ENCODE measurements at places on chromosomes 7 and 10.

GRCh38 chr10:132988988-132989387 is 46.6 kb upstream of the CFAP46 start:
- DNase-seq, result no peak

DNA sequence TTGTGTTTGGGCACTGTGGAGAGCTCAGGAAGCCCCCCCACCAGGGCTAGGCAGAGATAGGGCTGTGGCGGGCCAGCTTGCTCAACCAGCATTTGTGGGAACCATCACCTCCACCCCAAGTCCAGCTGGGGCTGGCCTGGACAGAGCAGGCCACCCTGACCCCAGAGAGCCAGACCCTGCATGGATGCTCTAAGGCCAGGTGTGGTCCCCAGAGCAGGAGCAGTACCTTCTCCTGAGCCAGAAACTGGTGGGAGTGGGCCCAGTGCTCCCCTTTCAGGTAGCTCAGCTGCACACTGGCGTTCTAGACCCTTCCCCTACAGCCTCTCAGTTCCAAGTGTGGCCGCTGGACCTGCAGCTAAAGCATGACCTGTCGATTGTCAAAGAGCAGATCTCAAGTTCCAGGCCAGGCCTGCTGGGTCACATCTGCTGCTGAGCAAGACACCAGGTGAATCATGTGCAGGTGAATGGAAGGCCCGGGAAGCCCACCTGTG is 57.2 kb downstream of the RASGEF1A start:
- DNase-seq, result no peak

DNA sequence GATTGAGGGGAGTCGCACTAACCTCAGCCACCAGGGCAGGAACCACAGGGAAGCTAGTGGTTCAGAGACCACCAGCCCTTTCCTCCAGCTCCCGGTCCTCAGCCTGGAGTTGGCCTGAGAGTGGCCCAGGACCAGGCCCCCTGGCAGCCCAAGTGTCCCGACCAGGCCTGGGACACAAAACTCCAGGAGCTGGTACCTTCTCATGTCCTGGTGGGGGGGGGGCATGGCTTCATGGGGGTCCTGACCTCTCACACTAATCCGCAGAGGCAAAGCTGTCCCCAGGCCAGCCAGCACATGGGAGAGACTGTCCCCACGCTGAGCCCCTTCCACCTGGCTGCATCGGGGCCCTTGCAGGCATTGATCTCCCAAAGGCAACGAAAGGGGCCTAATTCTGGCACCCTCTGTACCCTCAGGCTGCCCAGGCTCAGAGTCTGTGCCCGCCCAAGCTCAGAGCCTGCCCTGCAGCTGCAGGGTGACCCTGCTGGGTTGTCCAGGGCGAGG is 28.2 kb downstream of the GPRIN2 start:
- no peak for DNase-seq

DNA sequence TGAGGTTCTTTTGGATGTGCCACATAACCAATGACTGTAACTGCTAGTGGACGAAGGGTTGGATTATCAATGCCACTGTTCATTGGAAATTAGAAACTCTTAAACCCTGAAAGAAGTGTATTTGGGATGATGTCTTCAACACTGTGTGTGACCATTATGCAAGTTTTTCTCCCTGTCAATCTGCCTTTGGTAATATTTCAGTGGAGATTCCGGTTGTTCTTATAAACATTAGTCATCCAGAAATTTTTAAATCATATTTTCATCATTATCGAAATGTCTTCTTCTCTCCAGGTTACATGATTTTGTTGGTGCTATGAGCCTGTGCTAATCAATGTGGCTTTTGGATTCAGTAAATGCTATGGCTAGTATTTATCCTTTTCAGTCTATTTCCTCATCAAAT is 61.7 kb upstream of the KLF6 start:
- no peak for DNase-seq

DNA sequence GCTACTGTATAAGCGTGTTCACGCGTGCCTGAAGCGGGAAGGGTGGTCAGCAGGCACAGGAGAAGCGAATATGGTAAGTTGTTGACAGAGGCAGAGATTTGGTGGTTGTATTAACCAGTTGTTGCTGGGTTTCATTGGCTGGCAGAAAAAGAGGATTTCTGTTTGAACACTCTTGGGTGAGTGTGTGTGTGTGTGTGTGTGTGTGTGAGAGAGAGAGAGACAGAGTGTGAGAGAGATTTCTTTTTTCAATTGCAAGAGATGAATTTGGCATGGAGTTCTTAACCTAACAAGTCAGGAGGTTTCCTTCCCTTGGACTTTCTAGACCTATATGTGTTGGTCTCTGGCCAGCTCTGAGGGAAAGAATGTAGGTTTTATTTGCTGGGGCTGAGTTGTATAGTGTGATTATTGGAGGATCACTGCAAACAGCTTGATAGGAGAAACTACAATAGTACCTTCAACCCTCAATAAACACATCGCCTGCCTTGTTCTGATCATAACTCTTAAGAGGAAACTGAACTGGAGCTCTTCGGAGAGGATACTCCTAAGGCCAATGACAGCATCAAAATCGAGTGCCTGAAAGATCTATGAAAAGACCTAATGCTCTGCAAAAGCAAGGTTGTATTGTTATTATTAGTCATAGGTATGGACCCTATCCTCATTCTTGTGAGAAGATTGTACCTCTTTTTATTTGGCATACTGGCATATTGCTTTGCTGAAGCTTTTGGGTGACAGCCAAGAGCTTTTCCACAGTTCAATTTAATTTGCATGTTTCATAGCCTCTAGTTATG is 1.2 kb downstream of the MCU start:
- no peak for DNase-seq

DNA sequence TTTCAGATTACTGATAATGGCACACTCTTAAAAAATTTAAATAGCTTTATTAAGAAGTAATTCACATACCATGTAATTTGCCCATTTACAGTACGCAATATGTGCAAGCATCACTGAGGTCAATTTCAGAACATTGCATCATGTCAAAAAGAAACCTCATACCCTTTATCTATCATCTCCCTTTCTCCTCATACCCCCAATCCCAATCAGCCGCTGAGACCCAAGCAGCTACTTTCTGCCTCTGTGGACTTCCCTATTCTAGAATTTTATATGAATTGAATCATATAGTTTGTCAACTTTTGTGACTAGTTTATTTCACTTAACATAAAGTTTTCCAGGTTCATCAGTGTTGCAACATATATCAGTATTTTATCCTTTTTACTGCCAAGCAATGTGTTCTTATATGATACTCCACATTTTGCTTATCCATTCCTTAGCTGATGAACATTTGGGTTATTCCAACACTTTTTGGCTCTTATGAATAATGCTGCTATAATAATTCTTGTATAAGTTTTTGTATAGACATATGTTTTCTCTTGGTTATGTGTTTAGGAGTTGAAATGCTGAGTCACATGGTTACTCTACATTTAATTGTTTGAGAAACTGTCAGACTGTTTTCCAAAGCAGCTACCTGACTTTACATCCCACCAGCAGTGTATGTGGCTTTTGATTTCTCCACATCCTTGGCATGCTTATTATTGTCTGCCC is 26.9 kb upstream of the TPK1 start:
- no peak for DNase-seq

DNA sequence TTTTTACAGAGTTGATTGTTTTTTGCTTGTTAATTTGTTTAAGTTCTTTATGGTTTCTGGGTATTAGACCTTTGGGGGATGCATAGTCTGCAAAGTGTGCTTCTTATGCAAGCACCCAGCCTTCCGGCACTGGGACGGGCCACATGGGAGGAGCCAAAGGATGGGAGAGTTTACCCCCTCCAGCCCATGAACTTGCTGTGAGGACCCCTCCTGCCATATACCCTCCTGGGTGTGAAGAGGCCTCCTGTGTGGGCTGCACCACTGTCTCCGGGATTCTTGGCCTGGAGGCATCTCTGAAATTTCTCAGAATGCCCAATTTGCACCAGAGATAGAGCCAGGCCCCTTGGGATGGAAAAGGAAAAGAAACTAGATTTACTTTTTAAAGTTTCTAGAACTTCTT is 150.7 kb downstream of the MGMT start:
- DNase-seq, result no peak

GRCh38 chr10:17783751-17784150 is 25.4 kb upstream of the MRC1 start:
- DNase-seq, result no peak

DNA sequence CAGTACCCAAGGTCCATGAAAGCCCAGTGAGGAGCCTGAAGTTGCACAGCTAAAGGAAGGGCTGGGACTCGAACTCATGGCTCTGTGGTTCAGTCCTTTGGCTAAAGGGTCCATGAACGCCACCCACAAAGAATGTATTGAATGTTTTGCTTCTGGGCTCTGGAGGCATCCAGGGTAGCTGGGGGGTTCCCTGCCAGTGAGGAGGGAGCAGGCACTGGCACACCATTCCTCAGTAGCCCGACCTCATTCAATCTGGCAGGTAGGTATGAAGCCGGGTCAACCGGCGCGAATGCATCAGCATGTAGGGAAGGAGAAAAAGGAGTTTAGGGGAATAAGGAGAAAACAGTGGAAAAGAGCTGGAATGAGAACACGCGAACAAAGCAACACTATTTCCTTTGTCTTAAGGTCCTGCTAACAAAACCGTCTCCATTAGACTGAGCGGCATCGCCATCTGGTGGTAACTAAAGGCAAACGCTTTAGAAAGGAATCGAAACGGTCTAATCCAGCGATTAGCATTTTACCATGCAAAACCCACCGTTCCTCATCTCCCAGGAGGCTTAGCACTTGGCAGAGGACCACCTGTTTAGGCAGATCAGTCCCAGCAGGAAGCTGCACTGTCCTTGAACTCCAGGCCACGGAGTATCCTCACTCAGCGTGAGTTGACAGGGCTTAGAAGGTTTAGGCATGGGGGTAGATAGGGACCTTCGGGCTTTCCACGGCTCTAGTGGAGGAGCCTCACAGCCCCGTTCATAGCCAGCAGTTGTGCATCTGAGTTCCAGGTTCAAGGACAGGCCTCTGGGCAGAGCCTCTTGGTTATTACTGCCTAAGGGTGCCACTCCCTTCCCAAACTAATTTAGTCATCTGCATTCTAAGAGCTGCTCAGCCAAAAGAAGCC is 122.8 kb downstream of the UBE2H start:
- peak; percentile 72 for DNase-seq

DNA sequence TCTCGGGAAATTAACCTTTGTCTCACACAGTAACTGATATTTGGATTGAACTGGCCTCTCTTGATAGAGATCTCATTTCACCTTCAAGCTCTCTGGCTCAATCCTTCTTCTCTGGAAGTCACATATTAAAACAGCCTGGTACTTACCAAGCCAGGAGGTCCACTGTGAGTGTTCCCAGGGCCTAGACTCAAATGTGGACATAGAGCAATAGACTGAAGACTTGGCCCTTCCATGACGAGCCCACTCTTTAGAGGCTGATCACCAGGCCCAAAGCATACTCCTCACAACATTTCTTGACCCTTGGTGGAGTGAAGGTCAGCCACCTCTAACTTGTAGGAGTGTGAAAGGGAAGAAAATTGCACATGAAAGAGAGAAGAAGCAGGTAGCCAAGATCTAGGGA is 38.5 kb downstream of the COL1A2 start:
- DNase-seq, result no peak

GRCh38 chr10:24453973-24454372 is 245.0 kb downstream of the KIAA1217 start:
- no peak for DNase-seq

- no peak for DNase-seq
Measured at GRCh38 chr7:112765105-112765504, 25.1 kb downstream of the TMEM168 start.

DNA sequence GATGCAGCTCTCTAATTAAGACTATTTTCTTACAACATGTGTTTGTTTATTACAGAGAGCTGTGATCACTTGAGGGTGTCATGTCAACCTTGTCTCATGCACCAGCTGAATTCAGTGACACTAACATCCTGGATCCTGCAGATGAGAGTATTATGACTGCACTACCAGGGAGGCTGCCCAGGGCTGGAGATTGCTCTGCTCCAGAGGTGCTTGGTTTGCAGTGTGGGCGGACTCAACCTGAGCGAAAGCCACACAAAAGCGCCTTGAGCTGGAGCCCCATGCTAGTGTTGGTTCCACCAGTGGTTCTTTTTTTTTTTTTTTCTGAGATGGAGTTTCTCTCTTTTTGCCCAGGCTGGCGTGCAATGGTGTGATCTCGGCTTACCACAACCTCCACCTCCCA is 33.8 kb upstream of the ATXN7L1 start:
- DNase-seq, result no peak

DNA sequence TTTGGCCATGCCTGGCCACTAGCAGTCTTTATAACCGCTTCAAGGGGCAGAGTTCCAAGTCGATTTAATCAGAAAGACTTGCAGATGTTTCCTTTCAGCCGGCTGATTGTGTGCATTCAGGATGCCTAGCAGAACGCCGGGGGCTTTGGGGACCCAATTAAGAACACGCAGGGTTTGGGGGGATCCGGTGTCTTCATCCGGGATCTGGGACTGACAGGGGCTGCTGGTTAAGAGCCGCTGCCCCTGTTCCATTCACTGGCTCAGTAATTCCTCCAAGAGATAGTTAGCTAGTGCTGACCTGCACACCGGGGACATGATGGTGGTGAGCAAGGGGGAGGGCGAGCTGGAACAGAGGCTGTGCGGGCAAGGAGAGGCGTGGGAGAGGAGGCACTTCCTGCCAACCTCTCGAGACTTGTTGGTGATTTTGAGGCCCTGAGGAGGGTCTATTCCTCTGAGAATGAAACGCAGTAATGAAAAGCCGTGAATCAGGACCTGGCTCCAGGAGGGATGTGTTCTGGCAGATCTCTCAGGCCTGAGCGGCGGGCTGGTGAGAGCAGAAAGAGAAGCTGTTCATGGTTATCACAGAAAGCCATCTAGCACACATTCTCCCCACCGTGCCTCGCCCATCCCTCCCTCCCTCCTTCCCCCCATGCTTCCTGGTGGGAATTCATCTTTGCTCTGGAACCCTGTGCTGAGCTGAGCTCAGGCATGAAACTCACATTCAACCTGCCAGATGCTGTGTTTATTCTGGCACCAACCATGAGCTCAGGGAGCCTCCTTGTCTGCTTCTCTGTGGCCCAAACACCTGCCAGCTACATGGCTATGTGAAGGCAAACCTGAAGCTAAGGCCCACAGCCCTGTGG is 152.0 kb downstream of the CCDC3 start:
- no peak for DNase-seq

GRCh38 chr10:103676851-103677417 is 178.4 kb downstream of the SH3PXD2A start:
- DNase-seq, result no peak

GRCh38 chr7:147535701-147536111 is 1054.9 kb upstream of the C7orf33 start:
- DNase-seq, result no peak

DNA sequence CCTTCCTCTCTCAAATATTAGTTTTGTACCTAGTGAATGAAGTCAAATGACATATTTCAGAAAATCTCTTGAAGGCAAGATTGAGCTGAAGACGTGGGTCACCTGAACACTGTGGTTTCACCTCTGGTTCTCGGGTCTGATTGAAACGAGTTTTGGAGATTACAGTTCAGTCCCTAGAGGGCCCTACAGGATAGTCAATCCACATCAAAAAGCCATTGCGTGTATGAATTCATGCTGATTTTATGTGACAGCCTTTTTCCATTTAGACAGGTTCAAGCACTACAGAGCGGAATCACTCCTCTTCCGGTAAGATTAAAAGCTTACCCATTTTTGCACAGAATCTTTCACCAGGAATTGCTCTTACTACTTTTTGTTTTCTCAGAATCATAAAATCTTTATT is 62.2 kb downstream of the VIM start:
- DNase-seq, result no peak

- no peak for DNase-seq
Measured at GRCh38 chr7:26513948-26514347, 222.3 kb downstream of the SNX10 start.

All from neuronal stem cell (in vitro differentiated cells).